B cell (primary cell): ENCODE measurements at places on chromosomes 2 and 18. TPM values are rescaled to one million over a fixed set of nuclear protein-coding genes. Genes with fewer than 3 reads are reported as not detected.

Gene CSRNP3
- not detected in 2 replicates for polyA plus RNA-seq

Gene CD302
- polyA plus RNA-seq: 0.61 and 0.72 TPM in 2 replicates

Gene TACR1
- polyA plus RNA-seq: 0.01 and 0.10 TPM in 2 replicates

Gene LYPD6B
- polyA plus RNA-seq: 1.7 and 2.7 TPM in 2 replicates

Gene AMER3
- not detected in 2 replicates for polyA plus RNA-seq

Gene ZSWIM2
- not detected in 2 replicates for polyA plus RNA-seq

Gene MAPK4
- not detected in 2 replicates for polyA plus RNA-seq

Gene CTNNA2
- not detected in 2 replicates for polyA plus RNA-seq

Gene SIX2
- polyA plus RNA-seq: not detected in 2 replicates

Gene FBLN7
- polyA plus RNA-seq: 0.13 and 0.46 TPM in 2 replicates

Gene ATP6V1C2
- polyA plus RNA-seq: 0.23 and 0.54 TPM in 2 replicates

Gene BARD1
- 4.3 and 5.5 TPM in 2 replicates for polyA plus RNA-seq

Gene TLX2
- polyA plus RNA-seq: 0.06 TPM in 1 of 2 replicates, not detected in the other

Gene NT5C1B
- not detected in 2 replicates for polyA plus RNA-seq

Gene SFT2D3
- 2.5 and 3.5 TPM in 2 replicates for polyA plus RNA-seq

Gene IER3IP1
- 2.4 and 3.2 TPM in 2 replicates for polyA plus RNA-seq

Gene C2orf80
- polyA plus RNA-seq: not detected in 2 replicates

Gene OXER1
- 3.2 and 3.7 TPM in 2 replicates for polyA plus RNA-seq

Gene EMILIN2
- 1.8 and 2.5 TPM in 2 replicates for polyA plus RNA-seq

Gene PROC
- 0.40 and 0.58 TPM in 2 replicates for polyA plus RNA-seq

Gene IL1RL2
- polyA plus RNA-seq: not detected in 2 replicates

Gene SLC25A52
- polyA plus RNA-seq: 0.07 TPM in 1 of 2 replicates, not detected in the other

Gene SH3RF3
- polyA plus RNA-seq: 0.32 and 1.2 TPM in 2 replicates

Gene TUBA3E
- not detected in 2 replicates for polyA plus RNA-seq

Gene FAM110C
- polyA plus RNA-seq: not detected in 2 replicates

Gene ADD2
- polyA plus RNA-seq: 12.9 and 15.9 TPM in 2 replicates

Gene IL36A
- polyA plus RNA-seq: not detected in 2 replicates

Gene PLA2R1
- polyA plus RNA-seq: not detected in 2 replicates

Gene L3MBTL4
- polyA plus RNA-seq: 3.0 and 6.0 TPM in 2 replicates

Gene PROM2
- 0.67 and 1.2 TPM in 2 replicates for polyA plus RNA-seq

Gene ECEL1
- polyA plus RNA-seq: not detected in 2 replicates

Gene ZNF532
- 47.4 and 58.2 TPM in 2 replicates for polyA plus RNA-seq

Gene PARD3B
- not detected in 2 replicates for polyA plus RNA-seq

Gene RBM44
- 0.39 and 0.76 TPM in 2 replicates for polyA plus RNA-seq

Gene INPP5D
- 144 and 152 TPM in 2 replicates for polyA plus RNA-seq

Gene ITGB6
- polyA plus RNA-seq: not detected in 2 replicates

Gene KIF5C
- 1.9 and 3.3 TPM in 2 replicates for polyA plus RNA-seq

Gene KCNIP3
- polyA plus RNA-seq: not detected in 2 replicates

Gene MRO
- not detected in 2 replicates for polyA plus RNA-seq

Gene NRP2
- 1.8 TPM in 2 replicates for polyA plus RNA-seq

Gene HRH4
- polyA plus RNA-seq: 0.03 TPM in 1 of 2 replicates, not detected in the other

Gene CRYGC
- polyA plus RNA-seq: not detected in 2 replicates

Gene PDE1A
- 0.06 and 0.07 TPM in 2 replicates for polyA plus RNA-seq

Gene RNF152
- not detected in 2 replicates for polyA plus RNA-seq

Gene EPB41L3
- 0.42 and 0.58 TPM in 2 replicates for polyA plus RNA-seq

Gene ABCB11
- polyA plus RNA-seq: not detected in 2 replicates

Gene IL36RN
- polyA plus RNA-seq: not detected in 2 replicates
